ENCODE measurements at places on chromosomes 4 and X.

GRCh38 chrX:28610746-28611145, 23.5 kb downstream of the IL1RAPL1 start:
- no peak for DNase-seq

DNA sequence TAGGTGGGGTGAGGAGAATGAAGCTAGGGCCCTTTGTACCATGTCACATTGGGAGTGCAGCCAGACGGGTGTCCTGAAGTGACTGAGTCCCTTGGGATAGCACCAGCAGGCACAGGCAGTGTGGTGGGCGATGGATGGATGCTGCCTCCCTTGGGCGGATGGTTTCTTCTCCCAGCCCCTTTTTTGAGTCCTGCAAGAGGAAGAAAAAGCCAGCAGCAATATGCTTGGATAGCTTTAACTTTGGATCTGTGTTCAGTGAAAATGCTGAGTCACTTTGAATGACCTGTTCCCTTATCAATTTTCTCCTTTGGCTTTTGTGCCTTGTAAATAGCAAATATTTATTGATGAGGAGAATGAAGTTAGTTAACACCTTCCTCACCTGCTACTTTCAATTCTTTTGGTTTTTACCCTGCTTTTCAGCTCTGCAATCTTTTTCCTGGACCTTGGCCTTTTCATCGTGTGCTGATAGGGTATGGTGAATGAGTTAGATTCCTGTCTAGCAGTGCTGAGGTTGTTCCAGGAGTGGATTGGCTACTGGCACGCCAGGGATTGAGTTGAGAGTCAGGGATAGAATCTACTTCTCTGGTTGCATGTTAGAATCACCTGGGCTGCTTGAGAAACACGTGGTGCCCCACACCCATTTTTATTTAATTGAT, 10.2 kb downstream of the DCUN1D4 start:
- no peak for DNase-seq

DNA sequence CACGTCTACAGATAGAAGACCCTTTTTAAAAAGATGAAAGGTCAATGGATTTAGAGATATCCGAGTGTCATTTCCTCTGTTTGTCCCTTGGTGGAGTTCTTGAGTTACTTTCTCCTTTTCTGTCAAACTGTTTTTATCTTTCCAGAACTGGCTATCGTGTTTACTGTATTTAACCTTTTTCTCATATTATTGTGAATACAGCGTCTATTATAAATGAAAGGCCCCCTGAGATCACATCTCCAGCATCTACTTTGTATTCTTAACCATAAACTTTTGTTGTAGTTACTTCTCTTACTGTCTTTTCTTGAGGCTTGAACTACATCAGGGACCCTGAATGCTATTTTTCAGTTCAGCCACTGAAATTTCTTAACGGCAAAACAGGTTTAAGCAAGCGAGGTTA, 4.0 kb upstream of the PCDH7 start:
- peak; percentile 35 for DNase-seq

- DNase-seq = no peak
Observed at GRCh38 chrX:43595931-43596330, 60.2 kb upstream of the MAOA start.

DNA sequence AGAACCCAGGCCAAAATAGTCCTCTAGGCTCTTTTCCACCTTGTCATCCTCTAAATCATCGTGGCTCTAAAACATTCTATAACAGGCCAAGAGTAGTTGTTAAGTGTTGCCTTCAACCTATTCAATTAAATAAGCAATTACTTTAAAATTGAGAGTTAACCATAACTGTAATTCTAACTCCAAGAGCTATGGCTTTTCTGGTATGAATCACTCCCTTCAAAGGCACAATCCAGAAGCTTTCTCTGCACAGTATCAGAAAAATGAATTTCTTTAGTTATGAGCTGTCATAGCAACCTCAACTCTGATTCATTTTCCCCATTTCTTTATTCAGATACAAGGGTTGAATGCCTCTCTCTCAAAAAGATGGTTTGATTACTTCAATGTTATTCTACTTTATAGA, 21.7 kb downstream of the INPP4B start:
- DNase-seq = peak; percentile 32

DNA sequence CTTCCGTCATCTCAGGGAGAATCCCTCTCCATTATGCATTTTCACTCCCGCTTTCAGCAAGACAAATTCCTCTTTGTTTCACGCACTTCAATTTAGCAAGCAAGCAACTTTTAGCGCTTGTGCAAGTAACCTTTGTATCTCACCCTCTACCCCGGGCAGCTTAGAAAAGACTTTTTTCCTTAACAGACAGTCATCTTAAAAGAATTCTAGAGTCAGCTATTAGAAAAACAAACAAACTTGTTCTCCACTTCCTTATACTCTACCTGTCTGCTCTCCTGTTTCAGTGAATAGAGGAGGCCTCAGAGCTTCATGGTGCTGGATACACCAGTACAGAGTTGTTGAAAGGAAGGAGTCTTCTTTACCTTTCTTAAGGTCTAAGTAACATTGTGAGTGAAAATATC, 12.1 kb downstream of the TIGD2 start:
- peak; percentile 31 for DNase-seq

GRCh38 chr4:110503270-110504083, 27.5 kb downstream of the ENPEP start:
- DNase-seq = peak; percentile 64

DNA sequence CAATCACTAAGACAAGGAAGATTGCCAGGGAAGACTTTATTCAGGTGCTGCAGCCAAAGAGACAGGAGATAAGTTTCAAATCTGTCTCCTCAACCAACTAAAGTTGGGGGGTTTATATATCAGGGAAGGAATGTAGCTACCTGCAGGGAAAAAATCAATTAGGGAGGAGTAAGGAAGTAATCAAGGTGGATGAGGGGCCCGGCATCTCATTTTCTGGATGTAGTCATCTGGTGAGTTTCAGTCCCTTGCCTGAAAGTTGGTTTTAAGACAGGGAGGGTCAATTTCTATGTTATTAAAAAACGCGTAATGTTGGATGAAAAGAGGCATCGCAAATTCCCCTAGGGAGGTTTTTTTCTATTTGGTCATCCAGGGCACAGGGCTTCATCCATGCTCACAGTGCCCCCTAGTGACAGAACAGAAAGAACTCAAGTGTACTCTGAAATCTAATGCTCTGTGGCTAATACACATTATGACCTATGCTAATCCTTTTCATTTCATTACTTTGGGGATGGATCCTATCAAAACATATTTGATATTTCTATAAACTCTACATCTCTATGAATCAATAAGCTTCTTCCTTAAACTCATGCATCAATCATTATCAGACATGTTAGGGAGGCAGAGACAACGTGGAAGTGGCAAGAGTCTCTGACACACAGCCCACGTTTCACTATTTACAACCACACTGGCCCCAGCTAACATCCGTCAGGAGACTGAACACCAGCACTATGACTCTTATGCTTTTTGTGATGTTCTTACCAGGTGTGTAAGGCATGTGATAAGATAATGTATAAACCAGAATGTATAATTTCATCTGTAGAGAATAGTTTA, 1577.0 kb upstream of the TENM3 start:
- peak; percentile 65 for DNase-seq

DNA sequence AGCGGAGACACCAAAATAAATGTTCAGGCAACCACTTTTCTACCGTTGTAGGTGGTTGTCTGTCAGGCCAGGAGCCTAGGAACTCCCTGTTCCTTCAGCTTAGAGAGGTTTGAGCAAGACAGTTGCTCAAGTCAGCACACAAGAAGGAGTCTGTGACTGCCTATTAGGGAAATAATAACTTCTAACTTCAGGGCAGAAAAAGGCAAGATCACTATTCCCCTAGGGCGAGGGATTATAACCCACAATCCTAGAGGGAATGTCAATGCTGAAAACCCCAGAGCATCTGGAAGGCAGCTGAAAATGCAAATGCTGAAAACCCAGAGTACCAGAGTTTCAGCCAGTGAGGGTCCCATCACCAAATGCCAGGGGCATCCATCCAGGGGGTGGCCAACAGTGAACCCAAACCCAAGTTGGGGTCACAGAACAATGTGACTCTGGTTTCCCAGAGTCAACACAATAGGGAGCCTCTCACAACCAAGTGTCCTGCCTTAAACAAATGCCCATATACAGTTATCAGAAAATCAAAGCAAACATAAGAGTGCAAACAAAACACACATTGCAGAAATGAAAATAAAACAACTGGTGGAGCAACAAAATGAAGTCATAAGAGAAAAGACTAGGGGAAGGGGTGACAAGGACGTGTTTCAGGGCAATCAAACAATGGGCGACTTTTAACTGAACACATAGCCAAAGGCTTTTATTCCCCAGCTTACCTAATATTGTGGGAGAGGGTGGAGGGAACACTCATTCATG, 27.6 kb downstream of the MORF4L2 start:
- no peak for DNase-seq

DNA sequence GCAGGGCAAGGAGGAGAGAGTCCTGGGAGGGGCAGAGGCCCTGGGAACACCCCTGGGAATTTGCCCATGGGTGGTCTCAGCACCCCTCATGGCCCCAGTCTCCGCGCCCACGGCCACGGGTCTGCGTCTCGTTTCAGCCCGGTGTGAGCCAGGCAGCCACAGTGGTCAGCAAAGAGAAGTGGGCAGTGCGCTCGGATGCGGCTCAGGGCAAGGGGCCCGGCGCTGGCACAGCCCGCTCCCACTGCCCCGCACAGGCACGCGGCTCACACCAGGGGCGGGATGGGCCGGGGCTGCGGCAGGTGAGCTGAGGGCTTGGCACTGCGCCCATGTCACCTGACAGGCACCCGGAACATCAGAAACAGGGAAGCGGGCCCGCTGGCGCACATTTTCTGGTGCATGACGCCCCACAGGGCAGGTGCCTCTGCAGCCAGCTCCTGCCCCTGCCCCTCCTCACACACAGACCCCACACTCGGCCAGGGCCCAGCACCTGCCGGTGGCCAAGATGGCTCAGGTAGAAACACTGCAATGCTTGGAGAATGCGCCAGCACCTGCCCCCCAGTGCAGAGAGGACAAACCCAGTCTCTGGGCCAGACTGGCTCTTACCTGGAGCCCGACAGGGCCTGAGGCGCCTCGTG, 41.9 kb upstream of the MXD4 start:
- no peak for DNase-seq

- DNase-seq = peak; percentile 69
Observed at GRCh38 chr4:3765271-3766035, 732 bp upstream of the ADRA2C start.

GRCh38 chrX:130846746-130847145, 56.3 kb downstream of the ENOX2 start:
- DNase-seq = no peak

GRCh38 chr4:40355131-40355530, 20.0 kb downstream of the CHRNA9 start:
- DNase-seq = no peak

- no peak for DNase-seq
Observed at GRCh38 chr4:84856468-84857049, 109.9 kb downstream of the WDFY3 start.

DNA sequence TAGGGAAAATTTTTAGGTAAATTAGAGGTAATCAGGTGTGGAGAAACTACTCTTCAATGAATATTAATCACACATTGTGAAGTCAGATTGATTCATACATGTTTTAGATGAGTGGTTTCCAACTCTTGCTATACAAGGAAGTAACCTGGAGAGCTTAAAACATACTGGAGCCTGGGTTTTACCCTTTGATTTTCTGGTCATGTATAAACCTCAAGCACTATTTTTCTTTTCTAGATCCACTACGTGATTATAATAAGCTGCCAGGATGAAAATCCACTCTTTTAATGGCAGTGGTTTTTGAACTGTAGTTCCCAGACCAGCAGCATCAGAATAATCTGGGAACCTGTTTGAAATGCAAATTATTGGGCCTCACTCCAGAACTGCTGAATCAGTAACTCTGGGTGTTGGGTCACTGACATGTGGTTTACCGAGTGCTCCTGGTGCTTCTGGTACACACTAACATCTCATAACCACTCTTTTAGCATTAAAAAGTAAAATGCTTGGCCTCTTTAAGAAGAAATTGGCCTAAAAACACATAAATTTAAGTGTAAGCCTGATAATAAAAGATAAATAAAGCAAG, 63.4 kb downstream of the DCAF12L1 start:
- DNase-seq = no peak

DNA sequence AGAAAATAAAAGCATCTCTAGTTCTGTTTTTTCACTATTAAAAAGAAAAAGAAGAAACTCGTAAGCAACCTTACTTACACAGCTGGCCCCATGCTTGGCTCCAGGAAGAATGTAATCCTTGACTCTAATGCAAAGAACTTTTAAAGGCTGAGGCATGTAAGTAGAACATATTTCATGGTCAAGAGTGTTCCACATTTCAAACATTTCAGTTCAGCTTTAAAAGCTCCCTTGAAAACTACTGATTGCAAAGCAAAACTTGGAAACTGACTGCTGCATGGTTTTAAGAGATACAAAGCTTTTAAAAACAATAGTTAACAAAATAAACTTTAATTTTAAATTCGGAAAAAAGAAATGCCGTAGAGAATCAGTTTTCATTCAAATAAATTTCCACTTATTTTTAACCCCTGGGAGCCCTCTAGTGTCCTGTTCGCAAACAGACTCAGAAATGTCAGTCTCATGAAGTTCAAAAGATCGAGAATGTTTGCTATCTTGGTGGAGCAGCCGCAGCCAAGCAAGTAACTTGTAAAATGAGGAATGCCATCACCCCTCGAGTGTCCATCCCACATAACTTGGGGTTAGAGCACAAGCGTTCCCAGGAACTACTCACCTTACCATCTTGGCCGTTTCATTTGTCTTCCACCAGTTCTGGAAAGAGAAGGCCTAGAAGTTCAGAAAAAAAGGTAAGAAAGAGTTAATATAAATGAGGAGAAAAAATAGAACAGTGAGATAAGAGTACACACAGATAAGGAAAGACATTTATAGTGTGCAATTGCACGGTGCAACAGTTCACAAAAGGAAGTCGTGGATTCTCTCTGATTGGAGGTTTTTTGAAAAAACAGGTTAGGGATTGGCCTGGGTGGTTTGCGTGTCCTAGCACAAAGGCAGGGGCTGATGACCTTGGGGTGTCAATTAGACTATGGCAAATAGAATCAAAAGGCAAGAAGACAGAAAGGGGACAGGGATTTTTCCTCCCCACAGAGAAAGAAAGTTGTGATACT, at the start of gene GASK1B:
Gene GASK1B (minus strand): TSS at position 765 of the 998 bp plus-strand sequence. CDS start 1,650 bp downstream, outside the sequence.
- DNase-seq = peak; percentile 86

DNA sequence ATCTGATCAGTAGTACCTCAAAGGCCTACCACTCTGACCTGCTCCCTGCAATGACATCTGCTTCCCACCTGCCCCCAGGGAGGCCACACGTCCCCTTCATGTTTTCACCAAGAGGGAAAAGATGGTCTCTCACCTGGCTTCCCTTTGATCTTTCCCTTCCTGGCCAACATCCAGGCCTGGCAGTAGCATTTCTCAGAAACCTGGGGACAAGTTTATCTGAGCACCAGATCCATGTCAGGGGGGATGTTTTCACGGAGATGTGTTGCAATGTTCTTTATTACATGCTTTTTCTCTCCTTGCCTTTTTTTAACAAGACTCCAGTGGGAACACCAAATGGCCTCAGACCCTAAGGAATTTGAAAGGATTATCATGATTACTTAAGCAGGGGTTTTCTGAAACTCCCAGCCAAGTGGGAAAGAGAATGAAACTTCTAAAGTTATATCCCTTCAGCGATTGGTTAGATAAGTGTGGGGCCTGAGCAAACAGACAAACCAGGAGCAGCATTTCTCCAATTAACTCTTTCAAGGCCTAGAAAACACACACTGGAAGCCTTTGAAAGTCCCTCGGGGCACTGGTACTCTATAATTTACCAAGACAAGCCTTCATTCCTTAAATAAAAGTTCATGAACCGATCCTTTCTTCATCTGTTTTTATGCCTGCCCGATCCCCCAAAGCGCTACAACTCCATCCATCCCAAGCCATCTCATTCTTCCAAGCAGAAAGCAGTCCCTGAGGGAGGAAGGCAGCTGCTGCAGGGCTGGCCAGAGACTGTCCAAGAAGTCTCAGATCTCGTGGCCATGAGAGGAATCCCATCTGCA, 94.1 kb downstream of the BCOR start:
- DNase-seq = no peak

GRCh38 chr4:25862411-25863346, at the start of gene SEL1L3:
Gene SEL1L3 (minus strand): TSS chr4:25862988. CDS start chr4:25862836, 152 bp downstream.
- DNase-seq = no peak
